ENCODE measurements at places on chromosomes 12 and 14. TPM values are rescaled to one million over a fixed set of nuclear protein-coding genes. Genes with fewer than 3 reads are reported as not detected.
A peak's percentile ranks its signal among the peaks of the same experiment; 100 is the strongest.

DNA sequence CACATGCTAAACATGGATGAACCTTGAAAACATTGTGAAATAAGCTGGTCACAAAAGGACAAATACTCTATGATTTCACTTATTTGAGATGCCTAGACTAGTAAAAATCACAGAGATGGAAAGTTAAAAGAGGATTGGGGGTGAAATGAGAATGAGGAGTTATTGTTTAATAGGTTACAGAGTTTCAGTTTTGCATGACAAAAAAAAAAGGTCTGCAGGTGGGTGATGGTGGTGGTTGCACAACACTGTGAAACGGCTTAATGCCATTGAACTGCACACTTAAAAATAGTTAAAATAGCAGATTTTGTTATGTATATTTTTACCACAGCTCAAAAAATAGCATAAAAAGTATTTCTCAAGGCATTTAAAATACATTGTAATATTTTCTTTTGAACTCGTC, 151.9 kb upstream of the NRXN3 start:
- DNase-seq = no peak
- no peak overlapping the region for H3K27ac ChIP-seq
- H3K4me3 ChIP-seq = no peak overlapping the region

The RPGRIP1 gene
- total RNA-seq = under 0.01 TPM

The NEUROD4 gene
- not detected for total RNA-seq

The PLCZ1 gene
- total RNA-seq = not detected

GRCh38 chr12:112482733-112483132, 64.0 kb downstream of the PTPN11 start:
- no peak overlapping the region for H3K4me3 ChIP-seq
- H3K27ac ChIP-seq = no peak overlapping the region
- DNase-seq = no peak
- H3K27me3 ChIP-seq = no peaks in the 10 kb centered on the region

The GALNT8 gene
- total RNA-seq = under 0.01 TPM

The MYL2 gene
- total RNA-seq = not detected

DNA sequence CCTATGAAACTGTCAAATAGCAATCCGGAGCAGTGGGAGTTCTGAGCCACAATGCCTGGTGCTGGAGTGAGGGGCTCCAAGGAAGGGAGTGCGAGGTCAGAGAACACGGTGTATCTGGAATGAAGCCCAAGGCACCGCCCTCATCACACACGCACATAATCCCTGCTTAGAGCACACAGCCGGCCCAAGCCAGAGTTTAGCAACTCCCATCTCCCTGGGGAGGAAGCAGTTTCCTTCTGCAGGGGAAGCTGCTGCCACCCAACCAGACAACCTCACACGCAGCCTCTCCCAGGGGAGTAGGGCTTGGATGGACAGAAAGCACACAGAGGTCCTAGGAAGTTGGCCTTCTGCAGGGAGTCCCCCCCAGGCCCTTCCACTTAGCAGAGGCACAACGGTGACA, 31.3 kb downstream of the ACTN1 start:
- no peak overlapping the region for H3K4me3 ChIP-seq
- no peaks in the 10 kb centered on the region for H3K27me3 ChIP-seq
- peaks cover 61% of the 10 kb centered on the region for H3K4me1 ChIP-seq
- peaks cover 2% of the 10 kb centered on the region for H3K36me3 ChIP-seq
- DNase-seq = no peak

The DLK1 gene
- not detected for total RNA-seq

DNA sequence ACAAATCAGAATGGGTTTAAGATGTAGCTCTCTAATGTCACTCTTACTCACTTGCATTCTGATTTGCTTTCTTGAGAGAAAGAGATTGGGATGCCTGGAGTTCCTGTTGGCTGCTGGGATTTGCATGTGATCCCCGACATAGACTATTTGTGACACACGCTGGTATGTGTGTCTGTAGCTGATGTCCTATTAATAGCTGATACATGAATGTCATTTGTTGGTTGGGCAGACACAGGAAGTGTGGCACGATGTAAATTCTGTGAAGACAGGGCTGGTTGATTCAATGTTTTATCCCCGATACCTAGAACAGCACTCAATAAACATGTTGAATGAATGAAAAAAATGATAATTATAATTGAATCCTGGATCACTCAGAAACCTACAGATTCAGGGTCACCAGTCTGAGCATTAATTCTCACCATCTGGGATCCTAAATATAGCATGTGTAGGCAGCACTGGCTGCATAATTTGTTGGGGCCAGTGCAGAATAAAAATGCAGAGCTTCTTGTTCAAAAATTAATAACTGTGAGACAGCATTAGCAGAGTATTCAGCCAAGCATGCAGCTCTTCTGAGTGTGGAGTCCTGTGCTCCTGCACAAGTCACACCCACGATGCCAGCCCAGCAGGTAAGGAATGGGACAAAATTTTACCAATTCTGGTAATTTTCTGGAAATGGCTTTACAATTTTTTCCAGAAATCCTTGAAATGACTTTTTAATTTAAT, 35.5 kb upstream of the SOCS2 start:
- no peak overlapping the region for H3K4me3 ChIP-seq
- H3K36me3 ChIP-seq = no peaks in the 10 kb centered on the region
- H3K27ac ChIP-seq = no peak overlapping the region
- no peaks in the 10 kb centered on the region for H3K27me3 ChIP-seq
- peak; percentile 6 for DNase-seq
- H3K4me1 ChIP-seq = peaks cover 2% of the 10 kb centered on the region

DNA sequence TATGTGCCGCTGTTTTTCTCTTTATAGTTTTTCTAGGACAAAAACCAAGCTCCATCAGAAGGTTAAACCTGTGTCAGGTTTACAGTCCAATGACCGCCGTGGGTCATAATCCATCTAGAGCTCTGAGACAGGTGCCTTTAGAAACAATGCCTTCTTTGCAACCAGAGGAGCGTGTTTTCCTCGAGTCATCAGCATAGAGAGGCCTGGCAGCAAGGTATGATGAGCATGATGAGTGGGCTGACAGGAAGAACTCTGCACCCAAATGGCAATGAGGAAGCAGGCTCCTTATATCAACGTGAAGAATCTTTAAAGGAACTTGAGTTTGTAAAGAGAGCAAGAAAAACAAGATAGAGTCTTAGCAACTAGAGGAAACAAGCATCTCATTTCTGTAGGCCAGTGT, 60.5 kb upstream of the NUDT4 start:
- H3K27me3 ChIP-seq = no peaks in the 10 kb centered on the region
- no peak overlapping the region for H3K27ac ChIP-seq
- DNase-seq = no peak
- H3K36me3 ChIP-seq = no peaks in the 10 kb centered on the region
- H3K4me1 ChIP-seq = no peaks in the 10 kb centered on the region

GRCh38 chr14:92135269-92135668, 13.5 kb downstream of the CPSF2 start:
- H3K27ac ChIP-seq = no peak overlapping the region
- H3K36me3 ChIP-seq = peaks cover 2% of the 10 kb centered on the region
- no peaks in the 10 kb centered on the region for H3K27me3 ChIP-seq
- peak; percentile 27 for DNase-seq

The DAO gene
- total RNA-seq = not detected

DNA sequence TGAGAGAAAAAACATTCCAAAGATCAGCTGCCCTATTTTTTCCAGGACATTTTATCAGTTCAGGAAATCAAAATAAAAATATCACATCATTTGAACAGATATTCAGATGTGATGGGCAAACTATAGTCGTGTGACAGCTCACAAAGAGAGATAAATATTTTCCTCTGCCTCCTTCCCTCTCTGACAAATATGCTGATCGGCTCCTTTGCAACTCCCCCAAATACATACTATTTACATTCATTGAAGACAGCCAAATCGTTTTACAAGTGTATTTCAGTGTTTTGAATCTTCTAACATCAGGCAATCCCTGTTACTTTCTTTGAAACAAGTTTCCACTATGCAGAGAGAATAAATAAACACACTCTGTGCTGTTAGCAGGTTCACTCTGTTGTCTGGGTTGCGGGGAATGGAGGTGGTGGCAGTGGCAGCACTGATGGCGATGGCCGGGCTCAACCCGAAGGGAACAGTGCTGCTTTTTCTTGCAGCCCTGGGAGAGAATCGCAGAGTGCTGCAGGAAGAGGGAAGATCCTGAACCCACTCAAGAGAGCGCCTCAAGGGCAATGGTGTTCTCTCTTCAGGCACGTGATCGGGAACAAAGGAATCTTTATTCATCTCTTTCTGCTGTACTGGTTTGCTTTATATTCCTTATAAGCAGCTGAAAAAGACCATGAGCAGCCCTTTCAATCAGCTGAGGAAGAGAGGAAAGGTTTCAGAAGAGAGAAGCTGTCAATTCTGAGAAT, 142.5 kb downstream of the PHLDA1 start:
- H3K36me3 ChIP-seq = no peaks in the 10 kb centered on the region
- peaks cover 3% of the 10 kb centered on the region for H3K4me1 ChIP-seq
- H3K4me3 ChIP-seq = no peak overlapping the region
- H3K27ac ChIP-seq = no peak overlapping the region
- DNase-seq = no peak

GRCh38 chr14:104385531-104386101, 193.9 kb upstream of the C14orf180 start:
- no peaks in the 10 kb centered on the region for H3K27me3 ChIP-seq
- H3K4me3 ChIP-seq = no peak overlapping the region
- H3K4me1 ChIP-seq = no peaks in the 10 kb centered on the region
- no peaks in the 10 kb centered on the region for H3K36me3 ChIP-seq

DNA sequence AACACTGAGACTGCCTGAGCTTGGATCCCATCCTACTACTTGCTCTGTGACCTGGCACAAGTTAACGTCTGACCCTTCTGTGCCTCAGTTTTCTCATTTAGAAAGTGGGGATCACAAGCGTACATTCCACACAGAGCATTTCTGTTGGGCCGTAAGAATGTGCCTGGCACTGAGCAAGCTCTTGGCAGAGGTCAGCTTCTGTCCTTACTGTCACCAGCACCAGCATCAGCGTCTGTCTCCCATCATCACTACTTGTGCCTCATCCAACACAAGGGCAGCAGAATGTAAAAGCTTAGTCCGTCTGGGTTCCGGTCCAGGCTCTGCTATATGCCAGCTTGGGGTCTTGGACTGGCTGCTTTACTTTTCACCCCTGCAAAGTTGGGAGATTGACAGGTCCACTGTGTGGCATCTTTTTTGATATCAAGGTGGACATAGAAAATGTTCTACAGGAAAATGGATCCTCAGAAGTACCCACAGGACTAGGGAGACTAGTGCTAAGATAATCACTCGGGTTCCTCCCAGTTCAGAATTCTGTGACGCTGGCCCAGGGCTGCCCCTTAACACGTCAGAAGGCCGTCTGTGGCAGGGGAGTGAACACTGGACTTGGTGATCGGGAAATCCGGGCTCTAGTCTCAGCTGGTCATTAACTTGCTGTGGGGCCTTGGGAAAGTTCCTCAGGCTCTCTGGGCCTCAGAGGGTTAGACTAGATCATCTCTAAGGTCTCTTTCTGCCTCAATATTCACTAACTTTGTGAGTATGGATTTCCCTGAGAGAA, 65.9 kb downstream of the CACNA1C start:
- peaks cover 4% of the 10 kb centered on the region for H3K36me3 ChIP-seq
- no peak overlapping the region for H3K4me3 ChIP-seq
- no peaks in the 10 kb centered on the region for H3K27me3 ChIP-seq
- no peak overlapping the region for H3K27ac ChIP-seq
- no peak for DNase-seq

- peak; percentile 55 for DNase-seq
- H3K27me3 ChIP-seq = no peaks in the 10 kb centered on the region
- H3K4me1 ChIP-seq = peaks cover 6% of the 10 kb centered on the region
- peak overlapping the region; percentile 53 for H3K27ac ChIP-seq
- H3K4me3 ChIP-seq = no peak overlapping the region
- peaks cover 25% of the 10 kb centered on the region for H3K36me3 ChIP-seq
Measured at GRCh38 chr12:118034429-118035189, 18.1 kb downstream of the RFC5 start.

The RPAP3 gene
- total RNA-seq = 11.3 TPM

- DNase-seq = peak; percentile 92
- peaks cover 2% of the 10 kb centered on the region for H3K4me1 ChIP-seq
- peaks cover 31% of the 10 kb centered on the region for H3K36me3 ChIP-seq
- H3K27ac ChIP-seq = peak overlapping the region; percentile 66
Measured at GRCh38 chr12:105204916-105205315, 31.1 kb downstream of the APPL2 start.

The APAF1 gene
- total RNA-seq = 19.3 TPM

DNA sequence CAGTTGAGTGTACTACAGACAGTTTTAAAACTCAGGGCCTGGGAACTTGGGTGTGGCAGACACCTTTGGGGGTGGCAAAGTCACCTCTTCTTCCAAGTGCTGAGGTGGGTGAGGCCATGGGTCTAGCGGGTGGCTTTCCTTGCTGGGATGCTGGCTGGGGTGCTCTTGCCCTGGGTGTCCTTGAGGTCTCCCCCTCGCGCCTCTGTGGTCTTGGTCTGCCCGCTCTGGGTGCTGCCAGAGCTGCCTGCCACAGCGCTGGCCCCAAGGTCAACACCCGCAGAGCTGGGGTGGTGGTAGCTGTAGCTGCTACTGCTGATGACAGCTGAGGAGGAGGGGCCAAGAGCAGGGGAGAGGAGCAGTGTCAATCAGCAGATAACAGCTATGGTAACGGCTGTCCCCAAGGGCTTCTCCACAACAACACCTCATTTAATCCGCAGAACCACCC, 6.8 kb downstream of the KRT74 start:
- H3K4me1 ChIP-seq = no peaks in the 10 kb centered on the region
- no peaks in the 10 kb centered on the region for H3K27me3 ChIP-seq
- H3K36me3 ChIP-seq = no peaks in the 10 kb centered on the region

The CPSF2 gene
- total RNA-seq = 41.8 TPM

GRCh38 chr14:66649498-66649897, 141.6 kb downstream of the GPHN start:
- no peak for DNase-seq
- H3K27me3 ChIP-seq = no peaks in the 10 kb centered on the region
- no peak overlapping the region for H3K27ac ChIP-seq
- no peak overlapping the region for H3K4me3 ChIP-seq
- no peaks in the 10 kb centered on the region for H3K4me1 ChIP-seq

- H3K36me3 ChIP-seq = peaks cover 4% of the 10 kb centered on the region
- H3K27me3 ChIP-seq = no peaks in the 10 kb centered on the region
- peak overlapping the region; percentile 64 for H3K4me3 ChIP-seq
- DNase-seq = peak; percentile 41
- peak overlapping the region; percentile 96 for H3K27ac ChIP-seq
Measured at GRCh38 chr12:89350630-89351488, 1.4 kb downstream of the DUSP6 start.

- no peaks in the 10 kb centered on the region for H3K27me3 ChIP-seq
- H3K36me3 ChIP-seq = no peaks in the 10 kb centered on the region
- H3K27ac ChIP-seq = no peak overlapping the region
- no peak overlapping the region for H3K4me3 ChIP-seq
- H3K4me1 ChIP-seq = peaks cover 2% of the 10 kb centered on the region
- no peak for DNase-seq
Measured at GRCh38 chr12:102522768-102523167, 42.4 kb upstream of the IGF1 start.

GRCh38 chr12:23049180-23049579, 424.2 kb downstream of the ETNK1 start:
- no peaks in the 10 kb centered on the region for H3K36me3 ChIP-seq
- H3K4me1 ChIP-seq = no peaks in the 10 kb centered on the region
- DNase-seq = peak; percentile 5
- no peak overlapping the region for H3K27ac ChIP-seq
- H3K4me3 ChIP-seq = no peak overlapping the region
